ENCODE measurements at places on chromosomes 4 and X.

- DNase-seq = no peak
Measured at GRCh38 chr4:84417997-84418709, 80.9 kb downstream of the NKX6-1 start.

- DNase-seq = no peak
Measured at GRCh38 chr4:151798678-151799416, 38.0 kb upstream of the GATB start.

GRCh38 chr4:22686141-22686540 lies 6.6 kb upstream of the GBA3 start:
- DNase-seq = no peak

DNA sequence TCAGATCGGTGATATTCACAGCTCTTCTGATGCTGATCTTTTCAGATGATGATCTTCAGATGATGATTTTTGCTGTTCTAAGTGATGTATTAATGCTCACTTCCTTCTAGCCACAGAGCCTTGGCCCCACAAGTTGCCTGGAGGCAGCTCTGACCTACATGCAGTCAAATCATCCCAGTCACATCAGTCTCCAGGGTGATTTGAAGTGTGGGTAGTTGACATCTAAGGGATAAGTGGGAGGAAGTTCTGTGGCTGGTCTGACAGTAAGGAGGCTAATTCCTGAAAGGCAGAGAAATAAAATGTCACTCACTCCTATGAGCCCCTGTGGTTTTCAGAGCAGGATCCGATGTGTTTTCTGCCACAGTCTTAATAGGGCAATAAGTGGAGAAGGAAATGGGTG lies 79.8 kb upstream of the RPL34 start:
- no peak for DNase-seq

GRCh38 chr4:138611721-138612120 lies 369.6 kb upstream of the SLC7A11 start:
- DNase-seq = no peak

- no peak for DNase-seq
Measured at GRCh38 chr4:53717064-53717549, 125.8 kb upstream of the LNX1 start.

DNA sequence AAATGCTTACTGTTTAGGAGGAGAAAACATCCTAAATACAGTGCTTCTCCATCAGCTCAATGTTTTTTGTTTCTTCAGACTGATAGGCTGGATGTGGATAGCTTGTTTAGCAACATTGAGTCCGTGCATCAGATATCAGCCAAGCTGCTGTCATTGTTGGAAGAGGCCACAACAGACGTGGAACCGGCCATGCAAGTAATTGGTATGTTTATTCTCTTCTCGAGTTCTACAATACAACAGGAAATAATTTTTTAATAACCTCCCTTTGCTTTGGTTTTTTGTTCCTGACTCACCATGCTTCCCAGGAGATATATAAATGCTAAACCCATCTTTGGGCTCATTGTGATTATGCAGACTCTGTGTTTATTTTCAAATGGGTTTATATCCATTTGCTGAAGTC lies 60.9 kb downstream of the ARHGEF38 start:
- no peak for DNase-seq

Measured in sciatic nerve (tissue), 2 donors.